ENCODE measurements at places on chromosomes 4 and X.

DNA sequence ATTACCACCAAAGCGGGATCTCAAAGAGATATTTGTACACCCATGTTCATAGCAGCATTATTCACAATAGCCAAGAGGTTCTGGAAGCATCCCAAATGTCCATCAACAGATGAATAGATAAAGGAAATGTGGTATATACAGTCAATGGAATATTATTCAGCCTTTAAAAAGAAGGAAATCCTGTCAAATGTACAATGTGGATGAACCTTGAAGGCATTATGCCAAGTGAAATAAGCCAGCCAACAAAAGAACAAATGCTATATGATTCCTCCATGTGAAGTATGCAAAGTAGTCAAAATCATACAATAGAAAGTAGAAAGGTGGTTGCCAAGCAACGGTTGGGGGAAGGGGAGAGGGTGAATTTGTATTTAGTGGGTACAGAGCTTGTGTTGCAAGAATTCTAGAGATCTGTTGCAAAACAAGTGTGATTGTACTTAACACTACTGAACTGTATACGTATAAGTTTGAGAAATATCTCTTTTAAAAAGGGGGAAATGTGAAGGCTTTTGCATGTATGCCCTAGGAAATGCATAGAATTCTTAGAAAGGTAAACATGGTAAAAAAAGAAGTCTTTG lies 5.0 kb upstream of the ZRSR2 start:
- no peak for DNase-seq

DNA sequence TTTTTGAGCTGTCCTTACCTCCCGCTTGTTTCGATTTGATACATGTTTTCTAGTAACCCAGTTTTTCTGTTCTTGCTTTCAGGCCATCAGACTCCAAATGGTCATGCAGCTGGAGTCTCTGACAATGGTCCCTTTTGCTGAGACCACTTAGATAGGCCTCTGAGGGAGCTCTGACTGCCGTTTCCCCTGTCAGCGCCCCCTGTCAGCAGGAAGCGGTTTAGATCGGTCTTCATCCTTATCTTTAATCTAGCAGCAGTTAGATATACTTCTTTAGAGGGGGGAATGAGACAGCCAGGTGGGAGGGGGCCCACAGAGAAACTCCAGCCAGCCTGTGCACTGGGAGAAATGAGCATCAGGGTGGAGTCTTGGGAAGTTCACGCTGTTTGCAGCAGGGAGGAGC lies 457.9 kb downstream of the GPAT3 start:
- DNase-seq = no peak

DNA sequence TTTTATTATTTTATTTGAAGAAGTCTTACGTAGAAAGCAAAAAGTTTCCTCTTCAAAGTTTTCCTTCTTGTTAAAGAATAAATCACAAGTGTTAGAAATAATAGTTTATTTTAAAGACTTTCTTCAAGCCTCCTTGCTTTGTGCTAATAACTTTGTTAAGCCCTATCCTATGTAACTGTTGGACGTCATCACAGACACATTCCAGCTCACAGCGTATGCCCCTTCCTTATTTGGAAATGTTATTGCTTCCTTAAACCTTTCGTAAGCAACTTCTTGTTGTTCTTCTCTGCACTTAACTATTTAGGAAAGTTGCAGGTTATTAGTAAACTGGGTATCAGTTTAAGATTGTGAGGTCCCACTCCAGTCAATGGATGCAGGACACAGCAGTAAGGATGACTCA lies 7.6 kb upstream of the SRD5A3 start:
- DNase-seq = no peak

- DNase-seq = no peak
These were observed 54.8 kb downstream of the DHX15 start for GRCh38 chr4:24529555-24529954.

- no peak for DNase-seq
These were observed 24.6 kb downstream of the HERC5 start for GRCh38 chr4:88481537-88481936.

DNA sequence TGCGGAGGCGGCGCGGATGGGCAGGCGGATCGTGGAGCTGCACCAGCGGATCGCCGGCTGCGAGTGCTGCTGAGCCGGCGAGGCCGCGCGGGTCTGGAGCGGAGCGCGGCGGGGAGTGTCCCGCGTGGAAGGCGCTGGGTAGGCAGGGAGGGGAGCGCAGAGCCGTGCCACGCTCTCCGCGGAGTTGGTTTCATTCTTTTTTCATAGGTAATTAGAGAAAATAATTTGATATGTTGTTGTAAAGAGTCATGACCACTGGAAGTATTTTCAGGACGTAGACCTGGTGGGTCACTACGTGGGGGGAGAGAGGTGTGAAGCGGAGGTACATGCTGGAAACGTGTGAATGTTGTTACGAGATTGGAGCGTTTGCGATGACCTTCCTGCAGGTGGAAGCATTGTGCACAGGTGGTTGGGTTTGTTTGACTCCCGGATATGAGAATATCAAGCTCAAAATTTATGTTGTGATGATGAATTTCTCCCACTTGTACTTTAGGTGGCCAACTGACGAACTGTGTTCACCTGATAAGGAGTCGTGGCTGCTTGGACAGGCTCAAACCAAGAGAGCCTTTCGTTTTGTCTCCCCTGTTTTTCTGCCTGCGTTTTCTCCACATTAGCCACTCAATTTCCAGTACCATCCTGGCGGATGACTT lies 19.1 kb upstream of the S100P start:
- no peak for DNase-seq

DNA sequence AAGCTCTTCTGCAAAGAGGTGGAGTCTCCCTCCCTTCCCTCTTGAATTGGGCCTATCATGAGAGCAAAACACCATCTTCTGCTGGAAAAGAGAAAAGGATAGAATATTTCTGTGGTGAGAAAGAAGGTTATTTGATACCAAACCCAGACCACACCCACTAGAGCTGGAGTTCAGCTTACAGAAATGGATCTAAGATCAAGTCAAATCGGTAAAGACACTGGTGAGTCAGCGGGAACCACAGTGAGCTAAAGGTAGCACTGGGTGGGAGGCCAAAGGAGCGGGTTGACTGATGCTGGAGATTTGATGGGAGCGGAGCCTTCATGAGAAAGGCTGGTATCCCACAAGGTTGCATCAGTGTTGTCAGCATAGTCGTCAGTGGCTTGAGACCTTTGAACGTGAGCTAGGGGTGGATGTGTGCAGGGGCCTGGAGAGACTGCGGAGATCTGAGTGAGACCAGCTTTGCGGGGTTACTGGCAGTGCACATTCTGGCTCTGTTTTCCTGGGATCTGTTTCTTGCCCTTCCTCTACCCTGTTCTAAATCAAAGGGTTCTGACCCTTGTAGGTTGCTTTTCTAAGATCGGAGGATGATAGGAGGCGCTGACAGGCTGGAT lies 106.4 kb upstream of the SCOC start:
- no peak for DNase-seq

All from cortex of kidney (tissue), 1 donor.